ENCODE measurements at places on chromosomes 1 and 21. TPM values are rescaled to one million over a fixed set of nuclear protein-coding genes. Genes with fewer than 3 reads are reported as not detected.

GRCh38 chr1:234853906-234854644 is 244.1 kb upstream of the IRF2BP2 start:
- no peak for DNase-seq

DNA sequence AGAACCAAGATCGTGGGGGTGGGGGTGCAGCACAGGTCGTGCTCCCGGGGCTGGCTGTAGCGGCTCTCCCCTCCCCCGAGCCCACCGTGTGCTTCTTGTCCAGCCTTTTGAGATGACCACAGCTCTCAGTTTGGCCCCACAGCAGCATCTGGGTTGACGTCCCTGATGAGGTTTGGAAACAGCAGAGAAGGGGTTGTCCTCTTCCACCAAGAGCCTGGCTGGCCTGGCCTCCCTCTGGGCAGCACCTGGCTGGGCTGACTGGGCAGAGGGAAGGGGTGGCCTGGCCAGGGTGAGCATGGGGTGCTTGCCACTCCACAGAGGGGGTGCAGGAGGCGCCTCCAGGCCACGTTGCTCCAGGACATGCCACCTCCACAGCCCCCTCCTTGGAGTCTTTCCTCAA is 61.5 kb downstream of the SKI start:
- DNase-seq = no peak

DNA sequence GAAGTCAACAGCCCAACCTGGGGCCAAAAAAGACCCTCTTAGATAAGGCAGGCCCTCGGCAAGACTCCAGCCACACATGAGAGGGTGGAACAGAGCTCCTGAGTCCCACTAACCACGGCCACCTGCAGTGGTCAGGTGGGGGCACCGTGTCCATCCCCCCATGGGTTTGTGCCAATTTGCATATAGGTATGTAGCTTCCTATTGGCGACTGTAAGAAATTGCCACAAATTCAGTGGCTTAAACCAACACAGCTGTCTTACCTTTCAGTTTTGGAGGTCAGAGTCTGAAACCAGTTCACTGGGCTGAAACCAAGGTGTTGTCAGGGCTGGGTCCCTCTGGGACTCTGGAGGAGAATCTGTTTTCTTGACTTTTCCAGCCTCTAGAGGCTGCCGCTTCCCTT is 59.3 kb downstream of the COL18A1 start:
- DNase-seq = no peak

ANXA9 gene
- 0.19 TPM for total RNA-seq

DNA sequence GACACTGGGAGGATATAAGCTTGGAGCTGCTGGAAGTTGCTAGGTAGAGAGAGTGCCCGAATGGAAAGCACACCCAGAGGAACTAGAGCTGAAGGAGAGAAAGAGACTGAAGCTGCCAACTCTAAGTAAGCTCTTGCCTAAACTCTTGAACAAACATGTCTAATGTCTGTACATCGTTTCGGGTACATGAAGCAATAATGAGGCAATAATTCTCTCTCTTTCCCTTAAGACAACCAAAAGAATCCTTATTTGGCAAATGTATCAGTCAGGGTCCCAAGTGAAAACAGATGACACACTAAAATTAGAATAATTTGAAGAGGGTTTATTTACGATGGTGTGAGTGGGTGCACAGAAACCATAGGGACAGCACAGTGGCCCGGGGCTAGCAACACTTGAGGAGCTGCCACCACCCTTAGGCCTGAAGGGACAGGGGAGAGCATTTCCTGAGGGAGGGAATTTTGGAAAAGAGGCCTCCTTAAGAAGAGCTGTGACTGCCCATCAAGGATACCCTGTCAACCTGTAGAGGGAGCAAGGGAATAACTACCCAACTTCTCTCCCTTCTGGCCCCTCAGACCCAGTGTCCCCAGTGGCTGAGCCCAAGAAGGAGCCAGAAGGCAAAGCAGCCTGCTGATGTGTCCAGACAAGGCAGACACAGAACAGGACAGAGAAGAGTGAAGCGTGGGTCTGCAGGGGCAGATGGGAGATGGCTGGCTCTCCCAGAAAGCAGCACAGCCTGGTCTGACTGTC is 36.1 kb upstream of the KHDRBS1 start:
- no peak for DNase-seq

DNA sequence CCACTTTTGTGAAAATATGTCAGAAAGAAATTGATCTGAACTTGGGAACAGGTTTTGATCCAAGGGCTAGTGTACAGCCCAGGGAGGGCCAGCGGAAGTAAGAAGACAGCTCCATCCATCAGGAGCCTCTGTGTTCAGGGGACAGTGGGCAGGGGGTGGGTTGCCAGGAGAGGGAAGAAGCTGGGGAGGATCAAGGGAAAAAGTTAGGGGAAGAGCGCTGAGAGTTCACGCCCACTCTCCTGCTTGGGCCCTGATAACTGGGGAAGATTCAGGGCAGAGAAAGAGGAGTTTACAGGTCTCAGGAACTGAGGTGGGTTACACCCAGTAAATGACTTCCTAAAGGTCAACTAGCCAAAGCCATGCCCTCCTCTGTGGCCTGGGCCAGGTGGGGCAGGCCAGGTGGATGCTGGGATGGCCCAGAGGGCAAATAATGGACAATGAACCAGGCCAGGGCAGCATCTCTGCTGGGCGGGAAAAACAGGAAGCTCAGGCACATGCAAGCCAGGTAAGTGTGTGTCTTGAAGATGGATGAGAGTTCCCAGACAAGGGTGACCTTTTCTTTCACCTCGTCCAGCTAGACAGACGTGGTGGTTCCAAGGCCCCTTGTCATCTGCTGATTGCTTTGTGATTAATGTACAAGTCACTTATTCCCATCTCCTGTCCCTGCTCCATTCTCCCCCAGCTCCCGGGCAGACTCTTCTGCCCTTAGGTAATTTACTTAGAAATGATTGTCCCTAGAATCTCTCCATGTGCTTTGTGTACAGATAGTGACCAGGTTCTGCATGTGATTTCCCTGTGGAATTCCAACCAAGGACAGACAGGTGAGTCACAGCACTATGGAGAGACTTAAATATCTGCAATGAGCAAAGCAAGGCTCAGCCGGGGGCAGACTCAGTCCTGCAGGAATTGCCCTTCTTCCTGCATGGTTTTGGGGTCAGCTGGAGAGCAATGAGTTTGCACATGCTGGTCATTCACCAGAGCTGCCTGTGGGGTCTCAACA is 57.0 kb downstream of the MDM4 start:
- DNase-seq = no peak

DNA sequence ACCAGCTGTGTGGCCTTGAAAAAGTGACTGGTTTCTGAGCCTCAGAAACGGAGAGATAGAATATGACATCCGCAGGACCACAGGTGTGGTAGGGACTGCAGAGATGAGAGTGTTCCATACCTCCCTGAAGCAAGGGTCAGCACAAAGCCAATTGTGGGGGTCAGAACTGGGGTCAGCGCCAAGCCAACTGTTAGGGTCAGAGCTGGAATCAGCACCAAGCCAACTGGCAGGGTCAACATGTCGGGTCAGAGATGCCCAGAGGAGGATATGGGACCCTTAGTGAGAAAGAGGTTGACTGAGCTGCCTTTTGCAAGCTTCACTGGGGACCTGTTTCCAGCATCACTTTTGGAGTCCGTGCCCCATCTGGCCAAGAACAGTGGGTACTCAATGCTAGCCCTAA is 93.9 kb downstream of the MATN1 start:
- no peak for DNase-seq

- DNase-seq = no peak
Measured at GRCh38 chr1:170823120-170823519, 112.2 kb upstream of the MROH9 start.

TGFB2 gene
- total RNA-seq = 28.4 TPM

DNA sequence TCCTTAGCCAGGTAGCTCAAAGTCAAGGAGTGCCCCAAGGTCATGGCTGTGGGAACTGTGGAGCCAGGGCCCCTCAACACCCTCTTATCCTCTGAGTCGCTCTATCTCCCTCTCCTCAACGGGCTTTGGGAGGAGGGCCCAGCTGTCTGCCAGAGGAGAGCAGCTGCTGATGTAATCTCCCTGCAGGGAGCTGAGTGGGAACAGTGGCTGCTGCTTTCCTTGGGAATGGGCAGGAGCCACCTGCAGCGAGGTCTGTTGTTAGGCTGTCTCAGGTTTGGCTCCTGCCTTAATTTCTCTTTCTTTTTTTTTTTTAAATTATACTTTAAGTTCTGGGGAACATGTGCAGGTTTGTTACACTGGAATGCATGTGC is 58.8 kb upstream of the MAP1LC3C start:
- DNase-seq = no peak

CRYAA gene
- total RNA-seq = not detected

SPRR2F gene
- total RNA-seq = not detected

FAM72B gene
- not detected for total RNA-seq

ASCL5 gene
- total RNA-seq = not detected

DNA sequence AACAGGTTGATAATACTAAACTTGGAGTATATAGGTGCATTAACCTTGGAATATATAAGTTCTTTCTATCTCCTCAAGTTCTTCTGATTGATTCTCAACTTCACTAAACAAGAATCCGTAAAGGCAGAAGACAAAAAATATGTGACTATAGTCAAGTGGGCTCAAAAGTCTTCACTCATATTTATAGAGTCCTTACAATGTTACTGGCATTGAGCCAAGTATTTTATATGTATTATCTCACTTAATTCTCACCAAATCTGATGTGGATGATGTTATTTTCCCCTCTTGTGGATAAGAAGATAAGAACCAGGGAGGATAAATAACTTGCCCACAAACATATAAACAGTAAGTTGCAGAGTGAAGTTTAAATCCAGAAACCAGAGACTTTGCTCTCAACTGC is 486.9 kb downstream of the LRRIQ3 start:
- no peak for DNase-seq

GRCh38 chr1:1796466-1796865 is 18.2 kb upstream of the NADK start:
- no peak for DNase-seq

GRCh38 chr1:117886101-117886795 is 43.2 kb downstream of the GDAP2 start:
- no peak for DNase-seq

DNA sequence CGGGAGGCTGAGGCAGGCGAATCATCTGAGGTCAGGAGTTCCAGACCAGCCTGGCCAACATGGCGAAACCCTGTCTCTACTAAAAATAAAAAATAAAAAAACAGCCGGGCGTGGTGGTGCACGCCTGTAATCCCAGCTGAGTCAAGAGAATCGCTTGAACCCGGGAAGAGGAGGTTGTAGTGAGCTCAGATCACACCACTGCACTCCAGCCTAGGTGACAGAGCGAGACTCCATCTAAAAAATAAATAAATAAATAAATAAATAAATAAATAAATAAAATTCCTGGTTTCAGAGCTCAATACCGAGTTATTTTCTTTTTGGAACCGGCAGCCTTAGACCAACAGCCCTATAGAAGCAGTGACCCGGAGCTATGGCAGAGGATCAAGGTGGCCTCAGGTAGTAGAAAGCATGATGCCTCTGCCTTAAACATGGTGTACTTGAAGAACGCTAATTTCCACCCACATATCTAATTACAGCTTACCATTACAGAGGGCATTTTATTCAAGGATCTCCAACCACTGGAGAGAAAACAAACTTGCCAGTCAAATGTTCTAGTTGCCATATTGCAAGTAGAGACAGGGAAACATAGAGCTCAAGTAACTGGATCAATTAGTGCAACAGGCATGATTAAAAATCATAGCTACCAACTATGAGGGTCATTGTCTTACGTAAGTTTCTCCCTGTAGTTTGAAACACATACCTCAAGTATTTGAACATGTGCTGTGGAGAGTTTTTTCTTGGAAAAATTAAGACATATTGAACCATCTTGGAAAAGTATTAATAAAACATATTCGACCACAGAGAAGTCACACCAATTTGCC is 2.0 kb upstream of the ENAH start:
- DNase-seq = no peak

CAMSAP2 gene
- 47.1 TPM for total RNA-seq

DNA sequence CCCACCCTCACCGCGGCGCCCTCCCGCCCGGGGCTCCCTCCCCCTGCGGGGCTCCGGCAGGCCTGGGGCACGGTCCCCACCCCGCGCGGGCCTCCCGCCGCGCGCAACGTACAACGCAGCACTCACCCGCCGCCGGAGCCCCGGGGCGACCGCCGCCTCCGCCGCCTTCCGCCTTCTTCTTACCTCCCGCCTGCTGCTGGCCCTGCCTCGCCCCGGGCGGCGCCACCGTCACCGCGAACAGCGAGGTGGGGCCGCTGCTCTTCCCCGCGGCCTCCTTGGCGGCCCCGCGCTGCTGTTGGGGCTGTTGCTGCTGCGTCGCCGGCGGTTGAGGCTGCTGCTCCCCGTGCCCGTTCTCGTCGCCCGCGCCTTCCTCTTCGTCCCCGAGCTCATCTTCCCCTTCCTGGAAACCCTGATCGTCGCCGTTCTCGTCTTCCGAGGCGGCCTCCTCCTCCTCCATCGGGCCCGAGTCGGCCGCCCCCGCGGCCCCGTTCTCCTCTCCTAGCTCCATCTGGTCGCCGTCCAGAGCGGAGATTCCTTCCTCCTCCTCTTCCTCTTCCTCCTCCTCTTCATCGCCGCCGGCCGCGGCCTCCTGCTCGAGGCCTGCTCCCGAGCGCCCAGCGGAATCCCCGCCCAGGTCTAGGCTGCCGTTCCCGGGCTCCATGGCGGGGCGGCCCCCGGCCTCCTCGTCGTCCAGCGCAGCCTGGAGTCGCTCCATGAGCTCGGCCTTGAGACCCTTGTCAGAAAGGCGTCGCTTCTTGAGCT is 671 bp downstream of the HNRNPU start:
- peak; percentile 60 for DNase-seq

HMCN1 gene
- 6.0 TPM for total RNA-seq

WDR64 gene
- not detected for total RNA-seq

GRCh38 chr1:52032785-52033131 is 852 bp downstream of the KTI12 start:
- DNase-seq = peak; percentile 11

- no peak for DNase-seq
Measured at GRCh38 chr21:38377165-38378088, 120.6 kb downstream of the KCNJ15 start.

SOX13 gene
- total RNA-seq = 18.6 TPM

MEGF6 gene
- total RNA-seq = 6.4 TPM

- no peak for DNase-seq
Measured at GRCh38 chr21:43949499-43950208, 62.5 kb upstream of the TRAPPC10 start.

PTPN7 gene
- total RNA-seq = 0.25 TPM

All from heart right ventricle (tissue), 16 donors.